Stimulated activated CD8-positive, alpha-beta memory T cell treated with anti-CD3 and anti-CD28 coated beads, Interleukin-12 subunit alpha, Interleukin-12 subunit beta, amount 100 ng/mL, for 1 hour (primary cell): ENCODE measurements at places on chromosomes 11 and 22.

DNA sequence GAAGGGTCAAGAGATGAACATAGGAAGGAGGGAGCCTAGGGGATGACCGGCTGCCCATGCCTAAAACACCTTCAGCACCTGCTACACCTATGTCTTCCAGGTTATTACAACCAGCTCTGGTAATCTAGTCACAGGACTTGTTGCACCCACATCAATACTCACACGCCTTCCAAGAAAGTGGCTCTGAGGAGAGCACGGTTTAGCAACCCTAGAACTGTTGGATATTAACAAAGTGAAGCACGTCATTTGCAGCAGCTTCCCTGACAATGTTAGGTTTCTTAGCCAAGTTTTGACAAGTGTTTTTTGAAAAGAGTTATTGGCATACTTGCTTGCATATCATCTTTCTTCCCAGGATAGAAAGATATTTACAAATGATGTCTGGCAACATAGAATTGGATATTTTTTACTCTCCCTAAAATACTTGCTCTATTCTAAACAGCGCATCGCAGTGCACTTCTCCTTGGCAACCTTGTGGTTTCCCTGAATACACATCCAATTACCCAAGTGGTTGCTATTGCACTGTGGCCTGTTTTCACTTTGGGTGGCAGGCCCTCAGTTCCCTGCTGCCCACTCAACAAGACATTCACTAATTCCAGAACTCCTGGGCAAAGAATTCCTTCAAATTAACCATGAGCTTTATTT is 94.3 kb upstream of the ARHGAP42 start:
- DNase-seq = no peak

GRCh38 chr22:44089717-44090570 is 65.8 kb downstream of the PARVB start:
- DNase-seq = no peak

DNA sequence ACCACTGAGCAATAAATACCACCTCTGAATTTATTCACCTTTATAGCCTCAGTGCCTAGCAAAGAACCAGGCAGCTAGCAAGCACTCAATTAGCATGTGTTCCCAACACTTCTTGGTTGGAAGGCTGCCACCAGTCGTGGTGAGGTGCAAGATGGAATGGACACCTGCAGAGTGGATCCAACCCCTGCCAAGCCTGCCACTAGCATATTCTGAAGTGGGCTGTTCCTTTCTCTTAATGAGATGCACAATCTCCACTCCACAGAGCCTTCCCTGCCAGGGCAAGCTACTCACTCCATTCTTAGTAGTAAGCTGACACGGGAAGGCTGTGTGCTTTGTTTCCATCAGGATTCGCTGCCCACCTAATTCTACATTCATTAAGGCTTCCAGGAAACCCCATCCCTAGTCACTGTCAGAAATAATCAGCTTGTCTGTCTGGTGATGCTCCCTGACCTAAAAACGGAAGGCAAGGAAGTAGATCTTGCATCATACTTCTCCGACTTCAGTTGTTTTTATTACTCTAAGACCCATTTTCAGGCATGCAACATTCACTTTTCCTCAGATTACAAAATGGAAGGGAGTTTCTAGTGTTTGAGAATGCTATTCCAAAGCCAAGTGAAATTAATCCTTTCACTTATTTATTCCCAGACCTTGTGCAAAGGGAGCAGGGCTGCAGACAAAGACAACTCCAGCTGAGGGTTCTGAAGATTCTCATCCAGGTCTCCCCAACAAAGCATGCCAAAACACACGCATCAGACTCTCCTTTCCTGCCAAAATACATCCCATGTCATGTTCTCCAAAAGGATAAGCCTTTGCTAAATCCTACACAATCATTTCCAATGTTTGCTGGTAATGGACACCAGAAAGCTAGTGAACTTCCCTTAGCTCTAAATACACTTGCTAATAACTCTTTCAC is 128.0 kb downstream of the TENM4 start:
- DNase-seq = no peak

DNA sequence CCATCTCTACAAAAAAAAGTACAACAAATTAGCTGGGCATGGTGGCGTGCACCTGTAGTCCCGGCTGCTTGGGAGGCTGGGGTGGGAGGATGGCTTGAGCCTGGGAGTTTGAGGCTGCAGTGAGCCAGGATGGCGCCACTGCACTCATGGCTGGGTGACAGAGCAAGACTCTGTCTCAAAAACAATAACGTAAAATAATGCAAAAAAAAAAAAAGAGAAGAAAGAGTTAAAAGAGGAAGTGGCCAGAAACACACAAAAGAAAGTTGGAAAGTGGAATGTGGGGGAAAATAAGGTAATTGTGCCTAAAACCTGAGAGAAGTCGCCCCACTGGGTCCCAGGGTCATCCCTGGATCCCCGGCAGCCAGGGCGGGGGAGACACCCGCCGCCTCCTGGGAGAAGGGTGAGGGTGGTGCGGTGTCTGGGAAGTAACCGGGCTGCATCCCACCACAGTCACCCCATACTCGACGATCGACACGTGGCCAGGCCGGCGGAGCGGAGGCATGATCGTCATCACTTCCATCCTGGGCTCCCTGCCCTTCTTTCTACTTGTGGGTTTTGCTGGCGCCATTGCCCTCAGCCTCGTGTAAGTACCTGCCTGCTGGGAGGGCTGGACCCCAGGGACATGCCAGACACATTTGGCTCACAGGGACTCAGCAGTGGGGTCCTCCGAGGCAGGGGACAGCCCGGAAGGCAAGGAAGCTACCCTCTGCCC is 8.1 kb downstream of the UPK3A start:
- DNase-seq = no peak

DNA sequence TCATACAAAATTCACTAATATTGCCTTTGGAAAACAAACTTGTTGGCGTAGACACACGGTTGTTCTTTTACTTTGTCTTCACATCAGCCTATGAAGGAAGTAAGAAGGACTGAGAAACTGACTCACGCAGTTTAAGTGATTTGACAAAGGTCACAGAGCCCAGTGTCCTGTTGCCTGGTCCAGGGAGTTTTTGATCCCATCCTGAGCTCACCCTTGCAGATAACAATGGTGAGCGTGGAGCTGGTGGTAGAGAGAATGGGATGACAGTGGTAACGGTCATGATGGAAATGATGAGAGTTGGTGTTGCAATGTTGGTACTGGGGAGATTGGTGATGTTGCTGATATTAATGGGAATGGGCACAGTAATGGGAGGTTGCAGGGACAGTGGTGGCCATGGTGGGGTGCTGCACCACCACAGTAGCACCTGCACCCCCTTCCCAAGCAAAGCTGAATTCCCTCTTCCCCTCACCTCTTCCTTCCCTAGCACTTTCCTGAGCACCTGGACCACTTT is 22.0 kb downstream of the CREB3L1 start:
- DNase-seq = no peak

DNA sequence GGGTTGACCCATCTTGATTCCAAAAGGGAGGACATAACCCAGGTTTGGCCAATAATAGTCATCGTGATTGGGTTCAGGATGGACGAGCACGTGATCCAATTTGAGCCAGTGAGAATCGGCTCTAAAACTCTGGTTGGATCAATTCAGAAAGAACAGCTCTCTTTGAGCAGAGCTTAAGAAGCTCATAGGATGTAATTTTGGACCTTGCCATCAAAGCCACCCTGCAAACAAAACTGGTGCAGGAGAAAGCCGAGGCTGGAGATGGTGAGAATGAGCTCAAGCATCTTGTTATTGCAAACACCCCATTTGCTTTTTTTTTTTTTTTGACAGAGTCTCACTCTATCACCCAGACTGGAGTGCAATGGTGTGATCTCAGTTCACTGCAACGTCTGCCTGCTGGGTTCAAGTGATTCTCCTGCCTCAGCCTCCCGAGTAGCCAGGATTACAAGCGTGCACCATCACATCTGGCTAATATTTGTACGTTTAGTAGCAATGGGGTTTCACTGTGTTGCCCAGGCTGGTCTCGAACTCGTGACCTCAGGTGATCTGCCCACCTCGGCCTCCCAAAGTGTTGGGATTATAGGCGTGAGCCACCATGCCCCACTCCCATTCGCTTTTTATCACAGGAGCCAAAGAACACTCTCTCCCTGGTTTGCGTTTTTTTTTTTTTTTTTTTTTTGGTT is 13.8 kb upstream of the MIAT start:
- DNase-seq = no peak

DNA sequence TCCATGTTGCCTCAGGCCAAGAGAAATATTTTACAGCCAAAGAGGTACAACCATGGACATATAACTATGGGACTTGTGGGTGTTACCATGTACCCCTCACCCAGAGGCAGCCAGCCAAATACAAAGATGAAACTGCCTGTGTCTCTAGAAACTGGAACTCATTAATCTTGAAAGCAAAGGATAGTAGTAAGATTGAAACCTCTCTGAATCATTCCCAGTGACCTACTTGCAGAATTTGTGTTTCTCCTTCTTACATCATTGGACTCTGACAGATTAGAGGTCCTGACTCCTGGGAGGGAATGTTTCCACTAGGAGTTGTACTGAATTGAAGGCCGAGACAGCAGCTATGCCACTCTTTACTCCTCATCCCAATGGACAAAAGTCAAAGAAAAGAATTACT is 257.4 kb upstream of the UBASH3B start:
- no peak for DNase-seq

DNA sequence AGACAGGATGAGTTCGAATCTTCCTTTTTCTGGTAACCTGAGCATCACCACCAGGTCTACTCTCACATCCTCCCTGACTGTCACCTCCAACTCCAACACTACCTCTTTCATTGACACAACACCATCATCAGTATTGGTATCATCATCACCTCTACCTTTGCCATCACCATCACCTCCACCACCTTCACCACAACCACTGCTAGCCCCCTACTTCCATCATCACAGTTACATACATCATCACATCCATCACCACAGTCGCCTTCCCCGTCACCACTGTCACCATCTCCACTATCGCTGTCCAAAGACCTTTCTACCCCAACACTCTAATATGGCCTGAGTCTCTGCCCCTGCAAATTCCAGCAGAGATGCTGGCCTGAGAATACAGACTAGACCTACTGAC is 1.4 kb upstream of the INPP5J start:
- DNase-seq = no peak
